ENCODE measurements at places on chromosomes 7 and 10.

DNA sequence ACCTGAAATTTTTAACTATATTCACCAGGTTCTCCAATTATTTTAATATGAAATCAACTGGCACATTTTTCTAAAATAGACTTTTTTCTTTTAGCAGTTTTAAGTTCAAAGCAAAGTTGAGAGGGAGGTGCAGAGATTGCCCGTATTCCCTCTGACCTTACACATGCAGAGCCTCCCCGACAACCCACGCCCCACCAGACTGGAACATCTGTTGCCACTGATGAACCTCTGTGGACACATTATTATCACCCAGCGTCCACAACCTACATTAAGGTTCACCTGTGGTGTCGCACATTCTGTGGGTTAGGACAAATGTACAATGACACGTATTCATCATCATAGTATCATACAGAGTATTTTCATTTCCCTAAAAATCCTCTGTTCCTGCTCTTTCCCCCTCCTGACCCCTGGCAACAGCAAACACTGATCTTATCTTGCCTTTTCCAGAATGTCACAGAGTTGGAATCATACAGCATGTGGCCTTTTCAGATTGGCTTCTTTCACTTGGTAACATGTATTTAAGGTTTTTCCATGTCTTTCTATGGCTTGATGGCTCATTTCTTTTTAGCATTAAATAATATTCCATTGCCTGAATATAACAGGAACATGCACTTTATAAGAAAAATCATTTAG is 37.1 kb downstream of the COBL start:
- H3K4me1 ChIP-seq = no peaks in the 10 kb centered on the region
- H3K27ac ChIP-seq = no peak overlapping the region
- H3K36me3 ChIP-seq = no peaks in the 10 kb centered on the region
- no peak overlapping the region for H3K4me3 ChIP-seq
- H3K27me3 ChIP-seq = no peaks in the 10 kb centered on the region

GRCh38 chr10:71848325-71849275 is 2.5 kb downstream of the PSAP start:
- no peaks in the 10 kb centered on the region for H3K36me3 ChIP-seq
- DNase-seq = no peak
- peak overlapping the region; percentile 35 for H3K27ac ChIP-seq

DNA sequence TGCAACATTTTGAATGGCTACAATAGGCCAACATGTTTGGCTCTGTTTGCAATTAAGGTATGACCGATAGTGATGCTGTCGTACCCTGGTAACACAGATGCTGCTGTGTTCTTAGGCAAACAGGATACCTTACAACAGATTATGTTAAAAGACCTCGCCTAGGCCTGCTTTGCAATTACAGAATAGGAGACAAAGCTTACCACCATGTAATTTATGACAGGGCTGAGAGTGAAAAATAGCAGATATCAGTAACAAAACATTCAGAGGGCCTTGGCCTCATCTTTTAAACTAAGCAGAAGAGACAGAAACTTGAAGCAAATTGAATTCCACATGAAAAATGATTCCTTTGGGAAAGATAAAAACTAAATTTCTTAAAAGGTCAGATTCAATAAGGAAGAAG is 29.4 kb upstream of the ABLIM1 start:
- H3K27ac ChIP-seq = peak overlapping the region; percentile 93
- no peaks in the 10 kb centered on the region for H3K36me3 ChIP-seq
- DNase-seq = no peak
- H3K27me3 ChIP-seq = no peaks in the 10 kb centered on the region
- H3K4me1 ChIP-seq = peaks cover 39% of the 10 kb centered on the region
- no peak overlapping the region for H3K4me3 ChIP-seq

DNA sequence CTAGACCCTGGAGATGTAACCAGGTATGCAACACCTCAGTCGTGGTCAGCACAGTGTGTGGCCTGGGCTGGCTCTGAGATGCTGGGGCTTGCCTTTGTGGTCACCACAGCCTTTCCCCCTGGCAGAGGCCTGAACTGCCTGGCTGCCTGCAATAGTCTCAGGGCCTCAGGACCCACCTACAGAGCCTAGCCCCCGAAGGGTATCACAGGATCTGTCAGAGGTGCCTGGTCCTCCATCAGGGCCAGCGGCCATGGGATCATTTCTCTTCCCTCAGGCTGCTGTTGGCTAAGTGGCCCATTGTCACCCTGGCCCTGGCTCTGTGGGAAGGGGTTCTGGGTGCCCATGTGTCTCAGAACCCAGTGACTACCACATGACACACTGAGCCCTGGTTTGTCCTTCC is 141.6 kb downstream of the CYP26A1 start:
- H3K36me3 ChIP-seq = no peaks in the 10 kb centered on the region
- H3K27ac ChIP-seq = no peak overlapping the region
- no peaks in the 10 kb centered on the region for H3K27me3 ChIP-seq
- no peak for DNase-seq

- H3K4me1 ChIP-seq = no peaks in the 10 kb centered on the region
- H3K27me3 ChIP-seq = no peaks in the 10 kb centered on the region
- H3K4me3 ChIP-seq = no peak overlapping the region
- no peak overlapping the region for H3K27ac ChIP-seq
- DNase-seq = no peak
Measured at GRCh38 chr7:88789480-88790064, 6.0 kb downstream of the TEX47 start.

DNA sequence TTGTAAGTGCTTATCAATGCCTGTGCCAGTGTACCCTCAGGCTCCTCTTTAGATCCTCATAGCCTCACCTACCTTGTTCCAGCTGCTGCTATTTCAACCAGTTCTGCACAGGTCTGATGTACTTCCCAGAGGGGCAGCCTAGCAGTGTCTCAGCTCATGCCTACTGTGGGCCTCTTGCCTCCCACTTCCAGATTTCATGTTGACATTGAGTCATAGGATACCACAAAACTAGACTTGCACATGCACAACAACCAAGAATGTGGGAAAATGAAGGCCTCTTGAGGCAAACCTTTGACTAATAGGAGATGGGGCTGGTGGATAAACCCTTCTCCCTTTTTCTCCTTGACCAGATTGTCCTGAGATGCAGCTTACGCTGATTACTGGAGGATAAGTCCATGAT is 31.0 kb downstream of the PON3 start:
- H3K4me3 ChIP-seq = no peak overlapping the region
- H3K27me3 ChIP-seq = no peaks in the 10 kb centered on the region
- H3K4me1 ChIP-seq = no peaks in the 10 kb centered on the region
- H3K27ac ChIP-seq = no peak overlapping the region
- DNase-seq = no peak

DNA sequence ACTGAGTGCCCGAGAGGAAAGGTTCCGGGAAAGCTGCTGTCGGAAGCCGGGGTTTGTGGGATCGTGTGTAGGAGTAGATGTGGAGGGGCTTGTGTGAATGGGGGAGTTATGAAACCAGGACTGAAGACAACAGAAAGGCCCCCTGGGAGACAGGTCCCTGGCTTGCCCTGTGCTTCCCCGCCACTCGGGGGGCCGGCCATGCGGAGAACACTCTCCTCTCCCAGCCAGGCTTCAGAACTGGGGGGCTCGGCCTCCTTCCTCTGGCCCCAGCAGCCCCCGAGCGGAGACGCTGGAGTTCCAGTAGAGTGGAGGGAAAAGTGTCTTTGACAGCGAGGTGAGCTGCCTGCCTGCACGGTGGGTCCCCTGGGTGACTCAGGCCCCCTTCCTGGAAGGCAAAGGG is 185.0 kb downstream of the MGMT start:
- H3K27me3 ChIP-seq = no peaks in the 10 kb centered on the region
- no peaks in the 10 kb centered on the region for H3K4me1 ChIP-seq
- no peak overlapping the region for H3K27ac ChIP-seq
- H3K4me3 ChIP-seq = no peak overlapping the region

GRCh38 chr7:16260236-16260728 is 161.1 kb downstream of the CRPPA start:
- H3K4me3 ChIP-seq = no peak overlapping the region
- no peaks in the 10 kb centered on the region for H3K4me1 ChIP-seq
- no peaks in the 10 kb centered on the region for H3K36me3 ChIP-seq
- no peak overlapping the region for H3K27ac ChIP-seq

DNA sequence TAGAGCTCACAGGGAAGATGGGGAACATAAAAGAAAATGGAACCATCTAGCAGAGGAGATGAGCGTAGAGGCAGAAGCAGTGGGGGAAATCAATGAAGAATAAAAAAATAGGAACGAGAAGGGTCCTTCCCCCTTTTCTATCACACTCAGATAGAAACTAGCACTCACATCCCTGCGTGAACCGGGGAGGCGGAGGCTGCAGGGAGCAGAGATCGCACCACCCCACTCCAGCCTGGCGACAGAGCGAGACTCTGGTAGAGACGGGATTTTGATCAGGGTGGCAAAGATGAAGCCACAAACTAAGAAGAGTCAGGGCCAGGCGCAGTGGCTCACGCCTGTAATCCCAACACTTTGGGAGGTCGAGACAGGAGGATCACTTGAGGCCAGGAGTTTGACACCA is 64.7 kb upstream of the ECHDC3 start:
- no peak overlapping the region for H3K27ac ChIP-seq
- no peak for DNase-seq
- peaks cover 9% of the 10 kb centered on the region for H3K4me1 ChIP-seq
- H3K27me3 ChIP-seq = peaks cover 4% of the 10 kb centered on the region
- no peak overlapping the region for H3K4me3 ChIP-seq

Data from heart left ventricle (tissue), 16 donors.